ENCODE measurements at places on chromosomes 16 and 17. TPM values are rescaled to one million over a fixed set of nuclear protein-coding genes. Genes with fewer than 3 reads are reported as not detected.

PPP1R1B gene
- total RNA-seq, result 0.26 TPM

C16orf89 gene
- total RNA-seq, result 5.9 TPM

DPEP3 gene
- total RNA-seq, result not detected

OR4D1 gene
- total RNA-seq, result not detected

Data from fibroblast of lung (primary cell).